ENCODE measurements at places on chromosomes 5 and 9.

DNA sequence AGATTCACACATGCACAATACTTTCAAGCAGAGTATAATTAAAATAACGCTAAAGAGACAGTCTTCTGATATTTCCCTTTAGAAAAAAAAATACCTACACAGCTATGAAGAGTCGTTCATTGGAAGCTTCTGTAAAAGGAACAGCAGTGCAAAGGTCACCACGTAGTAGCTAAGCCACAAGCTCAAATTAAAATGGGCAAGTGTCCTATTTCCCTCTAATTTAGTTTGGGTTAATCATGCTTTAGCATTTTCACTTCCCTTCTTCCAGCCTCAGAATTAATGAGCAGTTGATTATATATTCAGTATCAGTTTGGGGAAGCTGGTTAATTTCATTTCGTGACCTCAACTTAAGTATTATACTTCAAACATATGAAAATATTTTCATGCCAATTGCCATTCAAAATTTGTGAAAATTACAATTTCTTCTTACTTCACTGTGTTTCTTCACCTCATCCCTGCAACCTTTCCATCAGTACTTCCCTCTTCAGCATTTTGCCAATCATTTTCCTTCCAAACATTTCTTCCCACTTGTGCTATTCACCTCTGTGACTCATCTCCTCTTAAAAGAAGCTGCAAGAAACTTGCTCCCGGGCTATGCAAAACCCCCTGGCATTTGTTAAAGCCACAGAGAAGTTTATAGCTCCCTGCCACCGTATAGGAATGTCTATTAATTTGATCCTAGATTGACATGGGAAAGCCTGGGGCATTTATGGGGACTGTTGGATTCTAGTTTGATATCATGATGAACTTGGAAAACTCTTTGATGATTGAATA is 83.0 kb downstream of the DMRTA1 start:
- no peak for DNase-seq

- DNase-seq: no peak
Measured at GRCh38 chr5:318341-318897, 3.1 kb upstream of the AHRR start.

- DNase-seq: no peak
Measured at GRCh38 chr9:116437411-116438370, 249.4 kb upstream of the TRIM32 start.

GRCh38 chr5:78521455-78521854 is 127.1 kb downstream of the LHFPL2 start:
- DNase-seq: no peak

GRCh38 chr5:164578911-164579310 is 1073.5 kb downstream of the MAT2B start:
- no peak for DNase-seq

DNA sequence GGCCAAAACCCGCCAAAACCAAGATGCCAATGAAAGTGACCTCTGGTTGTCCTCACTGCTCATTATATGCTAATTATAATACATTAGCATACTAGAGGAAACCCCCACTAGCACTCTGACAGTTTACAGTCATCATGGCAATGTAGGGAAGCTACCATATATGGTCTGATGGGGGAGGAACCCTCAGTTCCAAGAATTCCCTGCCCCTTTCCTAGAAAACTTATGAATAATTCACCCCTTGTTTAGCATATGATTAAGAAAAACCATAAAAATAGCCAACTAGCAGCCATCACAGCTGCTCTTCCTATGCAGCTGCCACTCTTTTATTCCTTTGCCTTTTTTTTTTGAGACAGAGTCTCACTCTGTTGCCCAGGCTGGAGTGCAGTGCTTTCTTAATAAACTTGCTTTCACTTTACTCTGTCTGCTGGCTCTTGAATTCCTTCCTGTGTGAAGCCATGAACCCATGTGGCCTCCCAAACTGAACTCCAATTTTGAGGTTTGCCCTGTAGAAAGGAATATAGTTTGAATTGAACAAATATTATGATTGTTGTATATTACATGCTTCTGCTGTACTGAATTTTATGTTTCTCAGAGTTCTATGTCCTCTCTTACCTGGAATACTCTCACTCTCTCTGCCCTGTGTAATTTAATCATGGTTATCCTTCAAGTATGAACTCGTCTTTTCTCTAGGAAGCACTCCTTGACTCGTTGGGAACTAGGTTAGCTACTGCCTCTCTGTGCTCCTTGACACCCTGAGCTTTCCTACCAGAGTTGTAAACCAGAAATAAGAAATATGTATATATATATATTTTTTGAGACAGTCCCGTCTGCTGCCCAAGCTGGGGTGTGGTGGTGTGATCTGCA is 59.8 kb downstream of the KIAA1958 start:
- DNase-seq: peak; percentile 65

DNA sequence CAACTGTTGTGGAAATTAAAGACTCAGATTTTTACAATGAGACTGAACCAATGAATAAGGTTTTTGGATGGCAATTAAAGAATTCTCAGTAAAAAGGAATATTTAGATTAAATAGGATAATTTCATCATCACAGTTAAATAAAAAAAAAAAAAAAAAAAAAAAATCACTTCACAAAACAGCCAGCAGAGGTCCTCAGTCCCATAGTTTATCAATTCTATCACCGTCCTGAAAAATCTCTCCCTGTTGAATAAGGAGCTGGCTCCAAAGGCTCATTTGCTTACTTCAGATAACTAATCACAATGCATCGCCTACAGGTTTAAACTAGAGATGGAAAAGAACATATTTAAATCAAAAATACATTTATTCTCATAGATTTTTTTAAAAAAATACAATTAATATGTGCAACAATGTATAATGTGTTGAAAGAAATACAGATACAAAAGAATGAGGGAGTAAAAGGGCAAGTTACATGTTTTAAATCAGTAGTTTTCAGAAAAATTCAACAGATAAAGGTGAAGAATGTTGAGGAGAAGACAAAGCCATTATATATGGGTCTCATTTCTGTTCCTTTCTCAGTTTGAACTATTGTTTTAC is 175.8 kb upstream of the CHD1 start:
- peak; percentile 11 for DNase-seq

- DNase-seq: no peak
Measured at GRCh38 chr9:127116957-127117356, 5.5 kb downstream of the ANGPTL2 start.

DNA sequence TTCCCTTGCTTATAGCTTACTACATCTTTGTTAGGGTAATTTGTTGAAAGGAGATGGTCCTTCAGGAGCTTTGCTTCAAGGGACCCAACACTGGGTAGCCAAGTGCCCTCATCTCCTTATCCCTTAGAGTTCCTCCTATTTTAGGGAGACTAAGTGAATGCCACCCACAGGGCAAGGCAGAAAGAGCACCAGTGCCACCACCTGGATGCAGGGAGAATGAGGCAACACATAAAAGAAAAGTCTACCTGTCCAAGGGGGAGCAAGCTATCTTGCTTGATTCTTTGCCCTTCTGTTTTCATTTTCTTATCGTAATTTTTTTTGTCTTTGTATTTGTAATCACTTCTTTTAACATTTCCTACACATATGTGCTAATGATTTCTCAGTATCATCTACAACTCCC is 205.5 kb downstream of the NPR3 start:
- DNase-seq: no peak

GRCh38 chr9:109449036-109449798 is 48.9 kb downstream of the PTPN3 start:
- no peak for DNase-seq

DNA sequence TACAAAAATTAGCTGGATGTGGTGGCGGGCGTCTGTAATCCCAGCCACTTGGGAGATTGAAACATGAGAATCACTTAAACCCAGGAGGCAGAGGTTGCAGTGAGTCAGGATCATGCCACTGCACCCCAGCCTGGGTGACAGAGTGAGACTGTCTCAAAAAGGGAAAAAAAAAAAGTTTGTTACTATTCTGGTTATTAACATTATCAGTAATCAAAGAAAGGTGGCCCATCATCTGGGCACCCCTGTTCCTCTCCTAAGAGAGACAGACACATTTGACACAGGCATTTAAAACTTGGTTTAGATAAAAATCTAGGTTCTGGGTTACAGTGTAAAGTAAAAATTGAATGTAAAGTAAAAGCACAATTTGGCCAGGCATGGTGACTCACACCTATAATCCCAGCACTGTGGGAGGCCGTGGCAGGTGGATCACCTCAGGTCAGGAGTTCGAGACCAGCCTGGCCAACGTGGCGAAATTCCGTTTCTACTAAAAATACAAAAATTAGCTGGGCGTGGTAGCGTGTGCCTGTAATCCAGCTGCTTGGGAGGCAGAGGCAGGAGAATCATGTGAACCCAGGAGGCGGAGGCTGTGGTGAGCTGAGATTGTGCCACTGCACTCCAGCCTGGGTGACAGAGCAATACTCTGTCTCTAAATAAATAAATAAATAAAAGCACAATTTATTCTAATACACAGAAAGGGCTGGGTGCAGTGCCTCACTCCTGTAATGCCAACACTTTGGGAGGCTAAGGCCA is 16.7 kb upstream of the PHYHD1 start:
- no peak for DNase-seq
